ENCODE measurements at places on chromosomes 2 and 18. TPM values are rescaled to one million over a fixed set of nuclear protein-coding genes. Genes with fewer than 3 reads are reported as not detected.
A peak's percentile ranks its signal among the peaks of the same experiment; 100 is the strongest.

GRCh38 chr18:59672235-59672711 lies 24.9 kb downstream of the CCBE1 start:
- H3K27me3 ChIP-seq: no peaks in the 10 kb centered on the region
- no peaks in the 10 kb centered on the region for H3K36me3 ChIP-seq
- no peaks in the 10 kb centered on the region for H3K4me1 ChIP-seq

DNA sequence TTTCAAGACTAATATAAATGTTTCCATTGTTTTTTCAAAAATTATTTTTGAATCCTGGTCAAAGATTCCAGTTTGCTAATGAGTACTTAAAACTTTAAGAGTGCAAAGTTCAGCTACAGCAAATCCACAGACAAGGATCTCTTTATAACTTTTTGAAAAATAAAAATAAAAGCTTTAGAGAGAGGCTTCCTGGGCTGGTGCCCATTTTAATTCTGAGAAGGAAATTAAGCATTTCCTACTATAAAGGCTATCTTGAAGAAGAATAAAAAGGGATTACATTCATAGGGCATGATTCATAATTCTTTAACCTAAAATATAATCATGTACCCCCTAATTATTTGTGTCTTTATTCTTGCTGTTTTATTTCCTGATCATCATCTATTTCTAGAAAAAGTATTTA lies 38.2 kb downstream of the DNAJC10 start:
- DNase-seq: no peak
- no peaks in the 10 kb centered on the region for H3K4me1 ChIP-seq
- H3K27ac ChIP-seq: no peak overlapping the region
- H3K36me3 ChIP-seq: peaks cover 49% of the 10 kb centered on the region

The CFAP65 gene
- 3.4 TPM for polyA plus RNA-seq

DNA sequence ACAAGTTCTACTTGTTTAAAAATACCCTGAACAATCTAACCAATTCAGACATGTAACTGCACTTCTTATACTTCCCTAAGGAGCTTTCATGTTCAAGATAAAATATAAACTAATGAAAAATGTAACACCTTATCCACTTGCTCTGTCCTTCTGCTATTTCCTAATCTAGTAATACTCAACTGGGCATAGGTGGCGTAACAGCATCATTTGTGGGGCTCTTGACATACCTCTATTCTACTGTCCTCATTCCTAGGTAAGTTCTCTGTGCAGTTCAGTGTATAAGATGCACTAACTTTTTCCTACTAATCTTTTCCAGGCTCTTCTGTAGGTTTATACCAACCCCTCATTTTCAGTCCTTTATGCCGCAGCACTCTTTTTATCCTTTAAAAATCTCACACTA lies 36.7 kb downstream of the PRKD3 start:
- peak; percentile 14 for DNase-seq
- H3K4me3 ChIP-seq: no peak overlapping the region

- DNase-seq: no peak
- H3K27me3 ChIP-seq: peaks cover 3% of the 10 kb centered on the region
- H3K4me3 ChIP-seq: no peak overlapping the region
- H3K27ac ChIP-seq: no peak overlapping the region
These were observed 151.2 kb downstream of the NDUFA10 start for GRCh38 chr2:239873656-239874635.

- no peaks in the 10 kb centered on the region for H3K36me3 ChIP-seq
- no peak overlapping the region for H3K4me3 ChIP-seq
- H3K4me1 ChIP-seq: peaks cover 36% of the 10 kb centered on the region
- DNase-seq: no peak
These were observed 50.5 kb downstream of the ZFP36L2 start for GRCh38 chr2:43175876-43176275.

- H3K36me3 ChIP-seq: no peaks in the 10 kb centered on the region
- no peaks in the 10 kb centered on the region for H3K4me1 ChIP-seq
- no peak for DNase-seq
- no peak overlapping the region for H3K27ac ChIP-seq
These were observed 42.1 kb downstream of the DDX18 start for GRCh38 chr2:117856415-117857210.

- H3K4me1 ChIP-seq: no peaks in the 10 kb centered on the region
- no peak overlapping the region for H3K4me3 ChIP-seq
- no peak for DNase-seq
- H3K27me3 ChIP-seq: no peaks in the 10 kb centered on the region
- H3K36me3 ChIP-seq: no peaks in the 10 kb centered on the region
- no peak overlapping the region for H3K27ac ChIP-seq
These were observed 114.9 kb upstream of the OSR1 start for GRCh38 chr2:19473350-19473749.

DNA sequence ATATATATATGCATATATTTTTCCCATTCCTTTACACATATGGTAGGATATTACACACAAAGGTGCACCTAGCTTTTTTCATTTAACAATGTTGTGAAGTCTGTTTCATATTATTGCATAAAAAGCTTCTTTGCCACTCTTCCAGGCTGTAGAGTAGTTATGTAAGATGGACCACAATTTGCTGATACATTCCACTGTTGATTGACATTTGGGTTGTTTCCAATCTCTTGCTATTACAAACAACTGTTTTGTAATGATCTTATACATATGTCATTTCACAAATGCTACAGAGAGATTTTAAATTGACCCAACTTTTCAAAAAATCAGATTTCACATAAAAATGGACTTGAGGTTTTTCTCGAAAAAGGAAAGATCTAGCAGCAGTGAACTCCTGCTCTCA lies 301.4 kb downstream of the CDCA7 start:
- H3K36me3 ChIP-seq: no peaks in the 10 kb centered on the region
- no peaks in the 10 kb centered on the region for H3K4me1 ChIP-seq
- no peak overlapping the region for H3K27ac ChIP-seq

DNA sequence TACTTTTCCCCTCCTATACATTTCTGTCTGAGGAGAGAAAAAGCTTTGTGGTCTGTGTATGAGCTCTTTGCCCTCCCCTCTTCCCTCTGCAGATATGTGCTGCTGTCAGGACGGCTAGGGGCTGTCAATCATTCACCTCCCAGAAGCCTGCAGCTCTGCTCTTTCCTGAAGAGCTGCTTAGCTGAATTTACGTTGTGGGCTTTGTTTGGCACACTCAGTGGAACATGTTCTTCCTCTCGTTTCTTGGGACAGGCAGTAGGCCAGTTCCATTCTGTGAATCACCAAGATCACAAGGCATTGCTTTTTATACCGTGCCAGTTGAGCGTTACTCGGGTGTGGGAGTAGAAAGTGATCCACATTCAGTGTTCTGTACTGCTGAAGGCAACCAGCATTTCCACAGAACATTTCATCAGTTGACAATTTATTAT lies 136.7 kb downstream of the LAMA3 start:
- no peak overlapping the region for H3K27ac ChIP-seq
- no peak for DNase-seq
- H3K4me3 ChIP-seq: no peak overlapping the region
- H3K4me1 ChIP-seq: peaks cover 7% of the 10 kb centered on the region
- no peaks in the 10 kb centered on the region for H3K36me3 ChIP-seq

The UGT1A10 gene
- polyA plus RNA-seq: 0.06 TPM

- H3K4me1 ChIP-seq: peaks cover 3% of the 10 kb centered on the region
- H3K27me3 ChIP-seq: no peaks in the 10 kb centered on the region
- H3K36me3 ChIP-seq: no peaks in the 10 kb centered on the region
- H3K27ac ChIP-seq: no peak overlapping the region
- no peak overlapping the region for H3K4me3 ChIP-seq
- DNase-seq: no peak
These were observed 3.5 kb upstream of the ADNP2 start for GRCh38 chr18:80105369-80106167.

- no peak for DNase-seq
- no peak overlapping the region for H3K4me3 ChIP-seq
- H3K27ac ChIP-seq: no peak overlapping the region
- peaks cover 7% of the 10 kb centered on the region for H3K4me1 ChIP-seq
- no peaks in the 10 kb centered on the region for H3K36me3 ChIP-seq
- no peaks in the 10 kb centered on the region for H3K27me3 ChIP-seq
These were observed 210.5 kb upstream of the SKOR2 start for GRCh38 chr18:47461977-47462376.

- H3K36me3 ChIP-seq: no peaks in the 10 kb centered on the region
- no peaks in the 10 kb centered on the region for H3K4me1 ChIP-seq
- no peak overlapping the region for H3K4me3 ChIP-seq
- no peaks in the 10 kb centered on the region for H3K27me3 ChIP-seq
These were observed 104.0 kb upstream of the ARHGAP28 start for GRCh38 chr18:6625481-6625880.
